Stimulated activated CD4-positive, alpha-beta T cell treated with anti-CD3 and anti-CD28 coated beads, Interleukin-15, amount 100 ng/mL, for 1 hour (primary cell): ENCODE measurements at places on chromosomes 13 and 19.

GRCh38 chr19:46713781-46714443 is 3.0 kb downstream of the PRKD2 start:
- peak; percentile 41 for DNase-seq

- DNase-seq: no peak
These were observed 780.5 kb upstream of the ARGLU1 start for GRCh38 chr13:107348471-107348870.

GRCh38 chr13:109331898-109332297 is 454.5 kb downstream of the IRS2 start:
- no peak for DNase-seq

DNA sequence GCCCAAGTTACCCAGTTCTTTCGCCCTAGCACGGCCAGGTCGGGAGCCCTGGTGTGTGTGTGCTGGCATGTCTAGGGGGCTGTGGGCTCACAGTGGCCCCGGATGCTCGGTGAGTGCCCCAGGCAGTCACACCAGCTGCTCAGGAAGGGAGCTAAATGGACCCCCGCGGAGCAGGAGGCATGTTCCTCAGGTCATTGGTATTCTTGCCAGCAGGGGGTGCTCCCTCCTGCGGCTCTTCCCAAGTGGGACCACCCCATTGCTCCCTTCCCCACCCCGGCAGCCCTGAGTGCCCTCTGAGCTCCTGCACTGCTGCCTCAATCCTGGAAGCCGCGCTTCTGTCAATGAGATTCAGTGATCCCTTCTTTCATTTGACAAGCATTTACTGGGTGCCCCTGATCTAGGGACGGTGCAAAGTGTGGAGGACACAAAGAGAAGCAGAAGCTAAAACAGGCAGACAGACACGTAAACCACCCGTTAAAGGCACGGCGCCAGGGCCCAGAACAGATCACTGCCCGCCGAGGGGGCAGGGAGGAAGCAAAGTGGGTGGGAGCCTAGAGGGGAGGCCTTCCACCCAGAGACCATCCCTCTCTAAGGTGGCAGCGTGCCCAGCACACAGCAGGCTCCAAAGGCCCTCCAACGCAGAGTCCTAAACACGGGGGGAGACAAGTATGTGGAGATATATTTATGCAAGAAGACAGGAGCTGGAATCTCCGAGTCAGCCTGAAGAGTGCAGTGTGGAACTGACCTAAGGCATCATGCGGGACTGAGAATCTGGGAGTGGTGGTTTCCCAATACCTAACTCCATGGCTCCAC is 5.2 kb upstream of the ADPRHL1 start:
- no peak for DNase-seq

DNA sequence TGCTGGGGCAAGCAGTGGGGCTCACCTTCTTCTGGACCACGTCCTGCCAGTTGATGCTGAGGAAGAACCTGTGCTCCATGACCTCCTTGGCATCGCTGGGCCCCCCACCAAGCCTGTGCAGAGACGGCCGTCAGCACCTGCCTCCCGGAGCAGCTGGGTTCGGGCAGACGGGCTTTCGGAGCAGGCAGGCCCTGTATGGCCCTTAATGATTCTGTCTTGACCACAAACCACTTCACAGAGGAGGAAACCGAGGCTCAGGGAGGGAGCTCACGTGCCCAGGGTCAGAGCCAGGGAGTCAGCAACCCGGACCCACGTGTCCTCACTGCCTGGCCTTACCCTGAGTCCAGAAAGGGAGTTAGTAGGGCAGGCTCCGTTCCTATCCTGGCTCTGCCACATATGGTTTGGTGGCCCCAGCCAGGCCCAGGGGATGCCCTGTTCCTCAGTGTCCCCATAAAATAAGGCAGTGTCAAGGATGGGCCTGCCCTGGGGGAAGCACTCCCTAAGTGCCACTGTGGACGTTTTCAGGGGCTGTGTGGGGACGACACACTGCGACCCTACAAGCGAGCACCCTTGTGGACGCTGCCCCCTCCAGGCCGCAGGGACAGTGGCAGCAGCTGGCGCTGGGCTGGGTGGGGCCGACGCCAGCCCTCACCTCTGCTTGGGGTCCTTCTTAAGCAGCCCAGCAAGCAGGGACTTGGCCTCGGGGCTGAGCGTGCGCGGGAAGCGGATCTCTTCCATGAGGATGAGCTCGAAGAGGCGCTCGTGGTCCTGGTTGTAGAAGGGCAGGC is 8.9 kb upstream of the CCNP start:
- no peak for DNase-seq

DNA sequence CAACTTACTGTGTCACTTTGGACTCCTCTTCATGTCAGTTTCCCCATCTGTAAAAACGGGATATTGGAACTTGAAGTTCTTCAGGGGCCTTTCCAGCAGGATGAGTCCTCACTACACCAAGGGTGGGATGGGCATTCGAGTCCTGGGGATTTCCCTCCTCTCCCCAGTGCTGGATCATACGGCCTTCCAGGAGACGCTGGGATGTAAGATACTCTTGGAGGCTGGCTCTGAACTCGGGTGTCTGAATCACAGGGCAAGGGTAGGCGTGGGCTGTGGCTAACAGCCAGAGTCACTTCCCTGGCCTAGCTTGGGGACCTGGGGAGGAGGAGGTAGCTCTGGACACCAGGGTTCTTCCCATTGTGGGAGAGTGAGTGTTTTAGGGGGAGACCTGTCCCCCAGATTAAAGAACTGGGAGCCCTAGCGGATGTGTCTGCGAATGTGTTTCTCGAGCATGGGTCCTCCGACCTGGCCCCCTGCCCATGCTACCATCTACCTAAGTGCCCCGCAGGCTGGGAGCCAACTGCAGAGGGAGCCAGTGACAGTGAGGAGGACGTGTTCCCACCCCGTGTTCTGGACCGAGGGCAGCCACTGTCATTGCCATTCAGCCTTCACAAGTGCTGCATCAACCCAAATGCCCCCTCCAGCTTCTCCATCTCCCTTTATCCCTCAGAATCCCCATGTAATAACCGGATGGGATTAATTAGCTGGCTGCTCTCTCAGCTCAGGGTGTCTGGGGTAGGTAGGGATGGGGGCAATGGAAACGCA is 2.4 kb upstream of the CYTH2 start:
- no peak for DNase-seq

DNA sequence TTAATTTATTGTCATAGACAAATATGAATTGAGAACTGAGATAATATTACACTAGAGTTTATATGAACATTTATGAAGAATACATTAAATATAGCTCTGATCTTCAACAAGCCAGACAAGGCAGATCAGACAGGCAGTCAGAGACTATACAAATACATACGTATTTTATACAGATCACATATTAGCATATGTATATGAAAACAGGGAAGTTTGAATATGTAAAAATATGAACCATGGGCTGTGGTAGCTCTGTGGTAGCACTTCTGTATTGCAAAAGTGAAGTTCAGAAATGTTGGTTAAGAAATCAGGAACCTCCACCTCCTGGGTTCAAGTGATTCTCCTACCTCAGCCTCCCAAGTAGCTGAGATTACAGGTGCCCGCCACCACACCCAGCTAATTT is 20.7 kb downstream of the GPR180 start:
- DNase-seq: no peak

DNA sequence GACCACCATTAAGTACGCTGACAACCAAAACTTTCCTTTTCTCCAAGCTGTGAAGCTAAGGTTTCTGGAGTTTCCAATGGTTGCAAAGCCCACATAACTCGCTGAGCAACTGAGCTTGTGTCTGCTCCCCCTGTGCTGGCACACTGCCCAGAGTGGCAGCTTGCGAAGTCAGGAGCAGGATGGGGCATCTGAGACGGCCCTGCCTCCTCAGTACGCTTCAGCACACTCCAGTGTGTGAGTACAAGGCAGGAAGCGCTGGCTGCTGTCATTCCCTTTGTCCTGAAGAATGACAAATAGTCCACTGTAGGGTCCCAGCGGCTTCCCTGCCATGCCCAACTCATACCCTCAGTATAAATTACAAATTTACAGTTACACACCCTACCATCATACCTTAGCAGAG is 51.5 kb downstream of the SKA3 start:
- DNase-seq: no peak

GRCh38 chr13:99313501-99313900 is 6.3 kb upstream of the GPR183 start:
- DNase-seq: no peak

DNA sequence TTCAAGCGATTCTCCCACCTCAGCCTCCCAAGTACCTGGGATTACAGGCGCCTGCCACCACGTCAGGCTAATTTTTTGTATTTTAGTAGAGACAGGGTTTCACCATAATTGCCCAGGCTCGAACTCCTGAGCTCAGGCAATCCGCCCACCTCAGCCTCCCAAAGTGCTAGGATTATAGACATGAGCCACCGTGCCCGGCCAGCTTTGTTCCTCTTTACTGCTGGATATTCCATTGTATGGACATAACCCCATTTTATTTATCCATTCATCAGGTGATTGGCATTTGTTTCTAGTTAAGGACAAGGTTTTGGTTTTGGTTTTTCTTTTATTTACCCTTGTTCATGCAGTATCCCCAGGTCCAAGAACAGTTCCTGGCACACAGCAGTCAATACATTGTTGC is 4.1 kb upstream of the RPS9 start:
- DNase-seq: no peak

- DNase-seq: no peak
These were observed 12.3 kb upstream of the ZNF283 start for GRCh38 chr19:43814663-43815352.

- DNase-seq: no peak
These were observed 5.0 kb upstream of the C13orf46 start for GRCh38 chr13:113978741-113979481.

DNA sequence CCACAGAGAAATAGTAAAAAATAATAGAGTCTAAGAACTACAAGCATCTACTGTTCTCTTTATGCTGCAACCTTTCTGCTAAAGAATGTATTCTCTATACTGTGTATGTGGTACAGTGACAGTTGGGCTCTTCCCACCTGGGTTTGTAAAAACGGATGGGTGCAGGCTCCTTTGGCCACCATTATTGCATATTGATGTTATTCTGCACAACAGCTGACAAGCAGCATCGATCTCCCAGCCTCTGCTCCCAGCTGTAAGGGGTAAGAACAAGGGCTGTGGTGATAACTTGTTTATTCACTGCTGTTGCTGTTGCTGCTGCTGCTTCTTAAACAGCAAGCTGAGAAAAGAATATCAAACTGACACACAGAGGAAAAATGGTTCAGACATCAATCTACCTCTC is 56.1 kb downstream of the KCNRG start:
- no peak for DNase-seq

GRCh38 chr13:108086678-108087077 is 128.7 kb downstream of the LIG4 start:
- DNase-seq: no peak

DNA sequence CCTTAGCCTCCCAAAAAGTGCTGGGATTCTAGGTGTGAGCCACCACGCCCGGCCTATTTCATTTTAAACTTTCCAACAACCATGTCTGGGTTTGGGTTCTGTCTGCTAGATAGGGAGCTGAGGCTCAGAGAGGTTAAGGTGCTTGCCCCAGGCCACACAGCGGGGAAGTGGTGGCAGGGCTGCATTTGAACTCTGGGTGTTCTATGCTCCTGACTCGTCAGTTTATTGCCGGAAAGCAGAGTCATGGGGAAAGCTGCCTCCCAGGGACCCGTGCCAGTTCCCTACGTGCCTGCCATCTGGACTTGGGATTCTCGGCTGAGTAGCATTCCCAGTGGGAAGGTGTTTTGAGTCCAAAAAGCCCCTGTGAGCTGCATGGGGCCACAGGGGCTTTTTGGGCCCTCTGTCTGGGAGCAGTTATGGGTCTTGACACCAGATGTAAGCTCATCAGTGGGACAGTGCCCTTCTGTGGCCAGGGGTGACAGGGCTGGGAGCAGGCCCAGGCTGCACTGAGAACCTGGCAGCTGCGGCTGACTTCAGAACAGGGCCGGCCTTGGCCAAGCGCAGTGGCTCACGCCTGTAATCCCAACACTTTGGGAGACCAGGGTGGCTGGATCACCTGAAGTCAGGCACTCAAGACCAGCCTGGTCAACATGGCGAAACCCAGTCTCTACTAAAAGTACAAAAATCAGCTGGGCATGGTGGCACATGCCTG is 10.9 kb downstream of the RFX1 start:
- DNase-seq: no peak

DNA sequence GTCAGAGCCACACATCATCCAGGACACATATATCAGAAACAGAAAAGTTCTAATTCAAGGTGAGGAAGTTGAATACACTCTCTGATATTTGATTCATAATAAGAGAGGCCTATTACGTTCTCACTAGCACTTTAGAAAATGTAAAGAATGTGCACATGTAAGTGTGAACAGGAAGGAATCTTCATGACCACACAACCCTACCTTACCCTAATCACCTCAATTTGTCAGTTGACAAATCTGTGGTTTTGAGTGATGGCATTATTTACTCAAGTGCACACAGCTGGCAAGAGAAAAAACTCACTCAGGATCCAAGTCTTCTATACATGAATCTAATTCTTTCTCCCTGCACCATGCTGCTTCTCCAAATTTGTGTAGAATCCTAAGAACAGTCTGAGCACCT is 445.8 kb downstream of the SUCLA2 start:
- no peak for DNase-seq

DNA sequence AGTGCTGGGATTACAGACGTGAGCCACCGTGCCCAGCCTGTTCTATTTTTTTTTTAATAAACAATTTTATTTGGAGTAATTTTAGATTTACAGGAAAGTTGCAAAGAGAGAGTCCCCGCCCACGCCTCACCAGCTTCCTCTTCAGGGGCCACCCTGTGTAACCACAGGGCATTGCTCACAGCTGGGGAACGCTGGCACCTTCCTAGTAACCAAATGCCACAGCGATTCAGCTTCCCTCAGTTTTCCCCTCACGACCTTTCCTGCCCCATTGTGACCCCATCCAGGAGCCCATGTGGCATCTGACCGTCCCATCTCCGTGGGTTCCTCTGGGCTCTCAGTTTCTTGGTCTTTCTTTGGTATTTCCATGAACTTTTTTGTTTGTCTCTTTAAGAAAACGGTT is 83.9 kb downstream of the GNG7 start:
- DNase-seq: peak; percentile 29

DNA sequence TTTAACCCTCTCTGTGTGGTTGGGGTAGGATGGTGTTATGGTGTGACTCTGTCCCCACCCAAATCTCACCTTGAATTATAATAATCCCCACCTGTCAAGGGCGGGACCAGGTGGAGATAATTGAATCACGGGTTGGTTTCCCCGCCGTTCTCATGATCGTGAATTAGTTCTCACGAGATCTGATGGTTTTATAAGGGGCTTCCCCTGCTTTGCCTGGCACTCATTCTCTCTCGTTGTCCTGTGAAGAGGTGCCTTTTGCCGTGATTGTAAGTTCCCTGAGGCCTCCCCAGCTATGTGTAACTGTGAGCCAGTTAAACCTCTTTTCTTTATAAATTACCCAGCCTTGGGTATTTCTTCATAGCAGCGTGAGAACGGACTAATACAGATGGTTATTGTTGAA is 68.8 kb downstream of the ARHGEF7 start:
- no peak for DNase-seq

- DNase-seq: no peak
These were observed 3.8 kb downstream of the ZAR1L start for GRCh38 chr13:32311188-32311897.
